Stimulated activated CD8-positive, alpha-beta memory T cell treated with anti-CD3 and anti-CD28 coated beads, Interleukin-7, amount 100 ng/mL, for 4 hours (primary cell): ENCODE measurements at places on chromosomes 3 and 15.

- DNase-seq = no peak
Measured at GRCh38 chr3:36957862-36958686, 13.2 kb upstream of the TRANK1 start.

DNA sequence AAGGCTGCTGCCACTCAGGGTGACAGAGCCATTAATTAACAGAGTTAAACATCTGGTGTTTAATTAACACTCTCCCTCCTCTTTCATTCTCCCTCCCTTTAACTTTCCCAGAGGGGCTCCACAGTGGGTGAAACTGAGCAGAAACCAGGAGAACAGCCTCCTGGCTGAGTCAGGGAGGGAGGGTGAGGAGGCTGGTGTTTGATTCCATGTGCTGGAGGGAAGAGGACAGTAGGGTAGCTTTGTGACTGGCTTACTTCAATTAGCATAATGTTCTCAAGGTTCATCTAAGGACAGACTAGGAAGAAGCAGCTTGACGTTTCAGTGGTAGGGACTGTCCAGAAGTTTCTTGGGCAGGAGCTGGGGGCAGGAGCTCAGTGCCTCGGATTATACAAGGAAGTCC is 62.8 kb downstream of the SEMA5B start:
- no peak for DNase-seq

DNA sequence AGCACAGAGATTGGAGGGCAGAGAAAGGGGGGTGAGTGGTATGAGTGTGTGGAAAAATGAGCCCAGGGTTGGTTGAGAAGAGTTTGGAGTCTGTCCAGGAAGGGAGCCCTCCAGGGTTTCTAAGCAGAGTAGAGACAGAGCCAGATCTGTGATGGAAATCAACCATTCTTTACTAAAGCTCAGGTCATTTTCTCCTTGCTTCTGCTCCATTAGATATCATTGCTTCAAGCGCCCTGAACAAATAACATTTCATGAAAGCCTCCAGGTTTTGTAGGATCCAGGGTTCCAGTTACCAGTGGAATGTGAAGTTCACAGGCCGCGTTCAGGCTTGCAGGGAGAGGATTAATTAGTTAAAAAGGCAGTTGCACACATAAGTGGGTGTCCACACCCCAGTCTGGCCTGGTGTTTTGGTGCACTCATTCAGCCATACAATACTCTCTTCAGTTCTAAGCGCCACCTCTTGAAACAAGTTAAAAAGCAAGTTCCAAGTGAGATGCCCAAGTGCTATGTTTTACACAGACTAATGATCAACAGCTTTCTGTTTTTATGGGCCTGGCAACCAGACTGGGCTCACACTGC is 16.4 kb upstream of the BOC start:
- DNase-seq = no peak

DNA sequence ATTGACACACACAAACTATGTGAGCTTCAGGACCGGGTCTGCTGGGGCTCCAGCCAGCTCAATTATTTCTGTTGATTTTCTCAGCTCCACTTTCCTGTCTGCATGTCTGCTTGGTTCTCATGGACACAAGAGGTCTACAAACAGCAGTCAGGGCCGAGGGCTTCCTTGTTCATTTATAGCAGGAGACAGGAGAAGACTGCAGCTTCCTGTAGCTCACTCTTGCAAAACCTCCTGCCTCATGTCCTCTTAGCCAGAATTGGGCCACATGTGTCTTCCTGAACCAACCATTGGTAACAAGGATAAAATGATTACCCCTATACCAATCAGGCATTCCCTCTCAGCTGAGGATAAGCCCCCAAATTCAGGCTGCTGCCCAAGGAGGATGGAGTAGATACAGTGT is 182.8 kb downstream of the TLE3 start:
- no peak for DNase-seq

GRCh38 chr3:42266085-42266484 is at the start of gene CCK:
Gene CCK (minus strand): TSS chr3:42266185. CDS start chr3:42263630, 2,555 bp downstream.
- DNase-seq = no peak

DNA sequence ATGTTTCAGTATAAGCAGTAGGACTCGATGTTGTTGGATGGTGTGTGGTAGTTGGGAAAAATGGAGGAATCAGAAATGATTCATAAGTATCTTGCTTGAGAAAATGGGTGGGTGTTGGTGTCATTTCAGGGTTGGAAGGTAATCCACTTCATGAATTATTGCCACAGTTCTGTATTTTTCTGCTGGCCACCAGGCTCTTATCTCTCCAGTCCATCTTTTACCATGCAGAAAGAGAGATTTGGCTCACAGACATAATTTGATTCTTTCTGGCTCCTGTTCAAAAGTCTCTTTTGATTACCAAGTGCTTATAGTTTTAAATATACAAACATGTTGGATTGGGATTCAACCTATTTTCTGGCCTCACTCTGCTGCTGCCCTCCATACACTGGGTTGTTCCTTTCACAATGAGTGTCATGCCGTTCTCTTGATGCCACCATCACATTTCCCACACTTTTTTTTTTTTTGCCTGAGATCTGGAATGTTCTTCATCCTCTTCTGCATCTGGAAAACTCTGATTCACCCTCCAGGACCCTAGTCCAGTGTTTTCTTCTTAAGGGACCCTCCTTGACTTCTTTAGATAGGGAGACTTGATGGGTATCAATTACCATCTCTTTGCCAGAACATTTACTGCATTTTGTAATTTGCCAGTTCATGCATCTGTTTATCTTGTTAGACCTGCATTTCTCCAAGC is 69.4 kb upstream of the GAP43 start:
- DNase-seq = no peak

- DNase-seq = no peak
Measured at GRCh38 chr3:8780279-8780678, 10.9 kb upstream of the OXTR start.

- no peak for DNase-seq
Measured at GRCh38 chr3:63462732-63463131, 184.6 kb downstream of the SYNPR start.

DNA sequence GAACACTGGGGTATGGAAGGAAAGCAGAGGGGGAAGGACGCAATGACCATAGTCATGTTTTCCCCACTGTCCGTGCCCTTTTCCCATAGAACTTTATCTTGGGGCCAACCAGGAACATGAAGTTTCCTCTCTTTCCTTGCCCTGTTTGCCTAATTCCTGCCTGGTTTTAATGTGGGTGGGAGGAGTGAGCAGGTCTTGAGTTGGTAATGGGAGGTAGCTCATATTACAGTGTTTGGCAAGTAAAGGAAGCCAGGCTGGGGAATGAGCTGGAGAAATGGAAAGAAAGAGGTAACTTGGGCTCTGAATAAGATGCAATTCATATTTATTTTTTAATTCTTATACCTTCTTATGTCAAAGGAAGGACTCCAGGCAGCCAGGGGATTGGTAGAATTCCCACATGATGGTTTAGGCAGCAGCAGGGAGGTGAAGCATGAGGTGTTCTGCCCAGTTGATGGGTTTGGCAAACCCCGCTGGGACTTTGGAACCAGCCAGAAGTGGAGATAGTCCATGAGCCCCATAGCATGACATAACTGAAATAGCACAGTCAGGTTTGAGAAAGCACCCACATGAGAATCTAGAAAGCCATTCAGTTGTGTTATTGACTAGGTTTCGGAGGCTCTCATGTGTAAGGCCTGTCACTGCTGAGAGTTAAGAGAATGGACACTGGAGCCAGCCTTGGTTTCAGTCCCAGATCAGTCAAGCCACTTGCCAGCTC is 60.0 kb downstream of the CCK start:
- DNase-seq = no peak

DNA sequence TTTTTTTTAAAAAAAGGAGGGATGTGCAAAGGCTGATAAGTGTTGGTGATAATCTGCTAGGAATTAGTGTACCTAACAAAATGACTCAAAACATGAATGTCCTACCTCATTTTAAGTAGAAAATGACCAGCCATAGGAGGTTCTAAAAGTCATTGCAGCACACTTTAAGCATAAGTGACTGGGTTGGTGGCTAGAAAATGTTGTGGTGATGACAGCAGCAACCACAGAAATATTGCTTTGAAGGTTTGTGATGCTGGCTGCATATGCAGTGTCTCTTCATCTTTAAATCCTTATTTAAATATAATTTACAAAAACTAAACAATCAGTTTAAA is 55.2 kb downstream of the CMSS1 start:
- no peak for DNase-seq

GRCh38 chr15:70439880-70440279 is 323.5 kb downstream of the UACA start:
- DNase-seq = no peak

- no peak for DNase-seq
Measured at GRCh38 chr15:31212326-31213080, 111.0 kb upstream of the TRPM1 start.

GRCh38 chr15:82535566-82536408 is 4.5 kb downstream of the RPS17 start:
- no peak for DNase-seq

GRCh38 chr3:89877230-89877629 is 769.8 kb downstream of the EPHA3 start:
- no peak for DNase-seq

DNA sequence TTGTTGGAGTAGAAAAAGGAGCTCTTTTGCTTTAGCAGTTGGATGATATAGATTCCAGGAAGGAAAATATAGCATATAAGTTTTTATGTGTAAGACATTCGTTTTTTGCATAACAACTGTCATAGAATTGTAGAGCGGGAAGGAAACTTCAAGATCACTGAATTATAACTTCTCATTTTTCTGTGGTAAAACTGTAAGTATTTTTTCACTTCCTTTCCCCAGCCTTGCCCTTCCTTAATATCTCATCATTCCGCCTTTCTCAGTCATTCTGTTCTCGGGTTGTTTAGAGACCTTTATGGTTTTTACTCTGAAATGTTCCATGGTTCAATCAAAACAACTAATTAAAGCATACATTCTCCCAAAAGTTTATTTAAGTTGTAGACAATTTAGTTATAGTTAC is 1.1 kb downstream of the EAF2 start:
- DNase-seq = no peak

GRCh38 chr3:16550305-16550675 is 36.8 kb upstream of the RFTN1 start:
- DNase-seq = no peak

GRCh38 chr15:68666812-68667450 is 88.1 kb downstream of the CORO2B start:
- DNase-seq = no peak
